ENCODE measurements at places on chromosomes 6 and 20.
A peak's percentile ranks its signal among the peaks of the same experiment; 100 is the strongest.

- DNase-seq: no peak
These were observed 671.2 kb downstream of the EPHA7 start for GRCh38 chr6:92748131-92748530.

DNA sequence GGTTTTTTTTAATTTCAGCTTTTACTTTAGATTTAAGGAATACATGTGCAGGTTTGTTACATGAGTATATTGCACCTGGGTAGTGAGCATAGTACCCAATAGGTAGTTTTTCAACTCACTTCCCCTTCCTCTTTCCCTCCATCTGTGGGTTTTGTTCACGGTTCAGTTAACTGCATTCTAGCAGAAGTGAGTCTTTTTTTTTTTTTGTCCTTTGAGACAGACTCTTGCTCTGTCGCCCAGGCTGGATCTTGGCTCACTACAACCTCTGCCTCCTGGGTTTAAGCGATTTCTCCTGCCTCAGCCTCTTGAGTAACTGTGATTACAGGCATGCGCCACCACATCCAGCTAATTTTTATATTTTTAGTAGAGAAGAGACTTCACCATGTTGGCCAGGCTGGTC, 8.7 kb downstream of the UBR2 start:
- DNase-seq: peak; percentile 23

- no peak for DNase-seq
These were observed 273.4 kb upstream of the SASH1 start for GRCh38 chr6:148069256-148069655.

DNA sequence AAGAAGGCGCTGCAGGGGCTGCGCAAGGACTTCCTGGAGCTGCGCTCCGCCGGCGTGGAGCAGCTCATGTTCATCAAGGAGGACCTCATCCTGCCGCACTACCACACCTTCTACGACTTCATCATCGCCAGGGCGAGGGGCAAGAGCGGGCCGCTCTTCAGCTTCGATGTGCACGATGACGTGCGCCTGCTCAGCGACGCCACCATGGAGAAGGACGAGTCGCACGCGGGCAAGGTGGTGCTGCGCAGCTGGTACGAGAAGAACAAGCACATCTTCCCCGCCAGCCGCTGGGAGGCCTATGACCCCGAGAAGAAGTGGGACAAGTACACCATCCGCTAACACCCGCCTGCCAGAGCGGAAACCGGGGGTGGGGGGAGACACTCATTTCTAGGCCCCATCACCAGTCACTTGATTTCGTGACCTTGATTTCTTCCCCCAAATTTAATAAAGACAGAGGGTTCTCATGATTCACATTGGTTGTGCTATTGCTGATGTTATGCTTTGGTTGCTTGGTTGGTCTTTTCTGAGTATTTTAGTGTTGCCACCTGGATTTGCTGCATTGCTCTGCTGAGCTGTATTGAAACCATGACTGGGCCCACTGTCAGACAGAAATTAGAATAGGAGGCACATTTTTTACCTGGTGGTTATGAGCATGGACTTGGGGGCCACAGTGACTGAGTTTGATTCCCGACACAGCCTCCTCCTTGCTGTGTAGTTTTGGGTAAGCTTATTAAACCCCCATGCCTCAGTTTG, 1.5 kb downstream of the FAM50B start:
- no peak for DNase-seq

- DNase-seq: no peak
These were observed 24.8 kb upstream of the IGF2R start for GRCh38 chr6:159943968-159944598.

GRCh38 chr20:41798930-41799502, 180.8 kb upstream of the CHD6 start:
- no peak for DNase-seq

DNA sequence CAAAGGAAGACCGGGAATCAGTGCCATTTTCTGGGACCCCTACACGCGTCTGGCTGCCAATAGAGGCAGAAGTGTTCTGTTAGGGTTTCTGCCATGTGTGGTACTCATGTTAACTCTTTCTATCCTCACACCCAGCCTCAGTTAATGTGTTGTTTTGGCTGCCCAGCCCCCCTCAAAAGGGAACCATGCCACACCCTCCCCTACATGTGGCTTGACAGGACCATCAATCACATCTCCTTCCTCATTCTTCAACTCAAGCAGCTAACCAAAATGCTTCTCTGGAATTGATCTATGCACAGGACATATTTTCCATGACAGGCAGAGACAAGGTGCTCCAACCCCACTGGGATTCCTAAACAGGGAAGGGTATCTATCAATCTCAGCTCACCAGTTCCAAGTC, 22.0 kb downstream of the AHCY start:
- no peak for DNase-seq

- no peak for DNase-seq
These were observed 32.6 kb downstream of the HDGFL1 start for GRCh38 chr6:22601984-22602383.

- peak; percentile 66 for DNase-seq
These were observed 27.6 kb upstream of the SRF start for GRCh38 chr6:43143235-43144128.

DNA sequence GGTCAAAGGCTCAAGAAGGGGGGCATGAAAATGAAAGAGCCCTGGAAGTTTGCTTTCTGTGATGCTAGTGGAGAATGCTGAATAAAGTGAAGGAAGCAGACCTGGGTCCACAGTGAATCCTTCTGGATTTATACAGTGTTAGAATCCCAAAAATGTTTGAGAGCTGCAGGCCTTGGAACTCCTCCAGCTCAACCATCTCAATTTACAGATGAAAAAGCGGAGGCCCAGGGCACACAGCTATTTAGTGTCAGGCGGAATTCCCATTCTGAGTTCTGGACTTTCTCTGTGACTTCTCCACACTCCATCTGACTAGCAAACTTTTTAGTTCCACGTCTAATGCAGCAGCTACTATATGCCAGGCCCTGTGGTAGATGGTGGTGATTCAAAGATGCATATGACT, 1.5 kb upstream of the PRSS35 start:
- DNase-seq: no peak

DNA sequence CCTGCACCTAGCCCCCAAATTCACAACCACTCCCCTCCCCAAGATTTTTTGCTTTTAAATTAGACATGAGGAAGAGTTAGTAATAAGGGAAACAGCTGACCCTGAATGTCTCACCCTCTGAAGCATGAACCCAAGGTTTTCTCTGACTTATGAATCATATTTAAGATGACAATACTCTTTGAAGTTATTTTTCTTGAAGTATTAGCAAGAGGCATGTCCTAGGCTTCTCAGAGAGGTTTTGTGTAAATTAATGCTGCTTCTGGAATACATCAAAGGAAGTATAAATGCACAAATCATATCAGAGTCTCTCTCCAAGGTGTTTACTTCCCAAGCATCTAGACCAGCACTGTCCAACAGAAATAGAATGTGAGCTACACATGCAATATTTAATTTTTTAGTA, 408.1 kb upstream of the MARCKS start:
- no peak for DNase-seq

GRCh38 chr6:163232015-163232523, 182.4 kb upstream of the QKI start:
- no peak for DNase-seq

- peak; percentile 30 for DNase-seq
These were observed 84.0 kb upstream of the SLC22A16 start for GRCh38 chr6:110560239-110561007.

GRCh38 chr20:33273117-33273851, 9.7 kb upstream of the BPIFB1 start:
- DNase-seq: no peak

- peak; percentile 25 for DNase-seq
These were observed 116.0 kb upstream of the CITED2 start for GRCh38 chr6:139490482-139490881.

- DNase-seq: no peak
These were observed 163.4 kb downstream of the MTFR2 start for GRCh38 chr6:136086686-136087085.

DNA sequence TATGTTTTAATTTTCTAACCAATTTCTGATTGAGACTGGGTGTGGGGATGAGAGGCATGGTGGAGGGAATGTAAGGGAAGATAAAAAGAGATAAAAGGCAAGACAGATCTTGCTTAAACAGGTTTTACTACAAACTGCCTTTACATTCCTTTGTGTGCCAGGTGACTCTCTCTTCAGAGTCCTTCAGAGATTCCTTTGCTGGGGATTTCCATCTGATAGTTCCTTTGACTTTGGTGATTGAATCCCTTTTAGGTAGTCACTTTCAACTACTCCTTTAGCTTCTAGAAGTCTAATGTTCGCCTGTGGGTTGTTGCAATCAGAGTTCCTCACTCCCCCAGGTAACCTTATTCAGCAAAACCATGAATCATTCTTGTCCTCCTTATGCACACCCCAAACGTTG, 283.3 kb upstream of the MANEA start:
- DNase-seq: no peak

DNA sequence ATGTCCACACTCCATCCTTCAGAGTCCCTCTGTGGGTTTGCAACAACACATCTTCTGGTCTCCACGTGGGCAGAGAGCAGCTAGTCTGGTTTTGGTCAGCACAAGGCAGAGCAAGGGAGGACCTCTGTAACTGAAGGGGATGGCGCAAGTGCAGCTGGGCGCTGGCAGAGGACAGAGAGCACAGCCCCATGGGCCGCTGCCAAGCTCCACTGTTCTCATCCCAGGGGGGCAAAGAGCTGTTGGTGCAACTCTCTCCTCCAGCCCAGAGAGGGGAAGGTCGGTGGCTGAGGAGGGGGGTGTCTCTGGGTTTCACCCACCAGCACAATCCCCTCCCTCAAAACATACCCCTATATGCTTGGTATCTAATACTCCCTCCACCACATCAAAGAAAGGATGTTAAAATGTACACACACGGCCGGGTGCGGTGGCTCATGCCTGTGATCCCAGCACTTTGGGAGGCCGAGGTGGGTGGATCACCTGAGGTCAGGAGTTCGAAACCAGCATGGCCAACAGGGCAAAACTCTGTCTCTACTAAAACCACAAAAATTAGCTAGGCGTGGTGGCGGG, 9.1 kb downstream of the ATP9A start:
- DNase-seq: no peak

GRCh38 chr20:44425923-44426322, 49.8 kb upstream of the TTPAL start:
- DNase-seq: no peak

DNA sequence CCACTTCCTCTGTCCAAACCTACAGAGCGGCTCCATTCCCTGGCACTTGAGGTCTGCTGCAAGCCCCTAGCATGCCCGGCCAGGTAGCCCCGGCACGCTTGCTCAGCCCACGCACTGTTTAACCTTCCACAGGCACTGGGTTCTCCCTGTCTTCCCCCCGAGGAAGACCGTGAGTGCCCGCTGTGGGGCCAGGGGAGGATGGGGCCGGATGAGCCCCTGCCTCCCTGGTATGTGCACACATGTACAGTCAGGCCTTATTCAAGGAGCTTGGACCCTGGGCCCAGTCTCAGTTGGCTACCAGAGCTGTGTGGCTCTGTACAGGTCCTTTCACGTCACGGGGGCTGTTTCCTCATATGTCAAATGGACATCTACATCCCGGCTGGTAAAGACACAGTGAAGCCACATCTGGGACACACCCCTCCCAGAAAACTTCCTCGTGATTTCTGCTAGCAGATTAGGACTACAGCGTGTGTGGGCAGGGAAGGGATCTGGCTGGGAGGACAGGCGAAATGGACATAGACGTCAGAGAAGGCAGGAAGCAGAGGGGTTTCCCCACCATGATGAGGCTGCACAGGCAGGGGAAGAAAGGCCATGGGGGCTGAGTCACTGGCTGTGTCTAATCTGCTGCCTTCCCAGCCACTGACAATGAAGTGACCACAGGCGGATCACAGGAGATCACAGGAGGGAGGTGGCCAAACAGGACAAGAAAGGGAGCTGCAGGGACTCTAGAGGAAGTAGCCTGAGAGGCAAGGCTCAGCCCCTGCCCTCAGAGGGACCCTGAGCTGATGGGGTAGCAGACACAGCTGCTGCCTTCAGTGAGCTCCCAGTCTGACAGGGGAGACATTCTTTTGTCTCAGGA, 62.9 kb downstream of the MRPL14 start:
- no peak for DNase-seq

DNA sequence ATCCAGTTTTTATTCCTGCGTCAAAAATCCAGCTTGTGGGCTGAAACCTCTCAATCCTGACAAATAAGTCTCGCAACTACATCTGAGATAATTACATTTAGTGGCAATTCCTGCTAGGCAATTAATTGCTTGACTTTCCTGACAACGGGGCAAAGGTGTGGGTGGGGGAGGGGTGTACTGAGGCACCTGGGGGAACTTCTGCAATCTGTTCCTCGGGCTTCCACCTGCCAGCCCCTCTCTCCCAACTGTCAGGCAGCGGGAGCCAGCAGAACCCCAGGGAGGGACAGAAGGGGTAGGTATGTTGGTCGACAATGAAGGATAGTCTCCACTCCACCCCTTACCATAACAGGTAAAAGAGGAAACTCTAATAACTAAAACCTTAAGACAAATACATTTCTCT, 6.8 kb downstream of the C6orf52 start:
- no peak for DNase-seq

- no peak for DNase-seq
These were observed 140.4 kb downstream of the HDGFL1 start for GRCh38 chr6:22709803-22710202.

- no peak for DNase-seq
These were observed 171.6 kb downstream of the UBE3D start for GRCh38 chr6:82893889-82894652.

- no peak for DNase-seq
These were observed 449 bp downstream of the PFDN6 start for GRCh38 chr6:33289784-33290315.

- DNase-seq: no peak
These were observed 448.7 kb upstream of the JARID2 start for GRCh38 chr6:14796974-14797762.

GRCh38 chr6:110629153-110629552, 152.7 kb upstream of the SLC22A16 start:
- DNase-seq: no peak

All from CD4-positive, alpha-beta T cell treated with Interleukin-6 at 100 ng/mL for 8 hours (primary cell).